ENCODE measurements at places on chromosomes 2 and 18.
A peak's percentile ranks its signal among the peaks of the same experiment; 100 is the strongest.

DNA sequence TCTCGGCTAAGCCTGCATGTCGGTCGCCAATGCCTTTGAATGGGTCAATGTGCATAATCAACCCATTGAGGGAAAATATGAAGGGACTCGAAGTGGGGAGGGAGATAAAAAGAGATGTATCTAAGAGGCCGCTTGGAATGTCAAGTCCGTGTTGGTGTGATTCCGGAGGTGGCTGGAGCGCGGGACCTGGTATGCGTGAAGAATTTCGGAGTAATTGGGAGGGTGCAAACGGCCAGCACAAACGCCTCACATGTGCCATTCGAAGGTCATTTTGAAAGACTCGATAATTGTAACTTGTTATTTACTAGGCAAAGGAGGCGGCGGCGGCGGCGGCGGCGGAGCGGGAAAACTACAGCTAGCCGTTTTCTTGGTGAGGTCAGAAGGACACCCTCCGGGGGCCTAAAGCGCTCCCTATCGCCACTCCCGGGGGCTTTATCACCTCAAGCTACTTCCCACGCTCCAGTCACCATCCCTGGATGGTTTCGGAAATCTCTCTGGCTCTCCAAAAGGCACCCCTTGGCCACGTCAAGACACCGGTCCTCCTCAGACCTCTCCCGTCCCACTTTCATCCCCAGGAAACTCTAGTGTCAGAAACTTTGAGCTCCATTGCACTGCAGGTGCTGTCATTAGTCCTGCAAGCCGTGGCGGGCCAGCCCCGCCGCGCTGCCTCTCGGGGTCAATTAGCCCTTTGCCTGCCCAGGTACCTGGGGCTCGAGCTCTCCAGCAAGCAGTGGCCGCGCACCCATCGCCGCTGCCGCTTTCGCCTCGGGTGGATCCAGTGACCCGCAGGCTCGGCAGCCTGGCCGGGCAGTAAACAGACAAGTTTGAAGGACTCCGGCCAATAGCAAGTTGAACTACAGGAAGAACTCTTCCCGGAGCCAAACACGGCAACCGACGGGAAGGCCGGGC is 1.5 kb downstream of the ERBB4 start:
- DNase-seq = no peak

DNA sequence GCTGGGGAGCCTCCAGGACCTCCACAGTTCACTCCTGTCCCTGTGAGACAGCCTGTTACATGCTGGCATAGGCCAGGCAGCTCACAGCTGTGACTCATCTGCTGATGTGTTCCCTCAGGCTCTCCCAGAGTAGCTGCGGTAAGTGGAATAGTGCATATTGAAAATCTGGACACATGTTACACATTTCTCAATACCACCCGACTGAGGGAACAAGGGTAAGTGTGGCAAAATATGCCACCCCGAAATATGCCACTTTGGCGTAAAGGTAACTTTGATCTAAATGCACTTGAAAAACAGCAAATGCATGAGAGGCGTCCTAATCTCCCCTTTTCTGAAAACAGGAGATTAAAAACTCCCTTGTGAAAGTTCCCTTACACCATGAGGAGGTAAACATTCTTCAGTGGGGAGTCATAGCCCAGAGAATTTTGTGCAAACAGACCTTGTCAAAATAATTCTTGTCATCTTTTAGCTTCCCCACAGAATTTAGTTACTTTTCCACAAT is 557.9 kb downstream of the CCDC85A start:
- DNase-seq = no peak

DNA sequence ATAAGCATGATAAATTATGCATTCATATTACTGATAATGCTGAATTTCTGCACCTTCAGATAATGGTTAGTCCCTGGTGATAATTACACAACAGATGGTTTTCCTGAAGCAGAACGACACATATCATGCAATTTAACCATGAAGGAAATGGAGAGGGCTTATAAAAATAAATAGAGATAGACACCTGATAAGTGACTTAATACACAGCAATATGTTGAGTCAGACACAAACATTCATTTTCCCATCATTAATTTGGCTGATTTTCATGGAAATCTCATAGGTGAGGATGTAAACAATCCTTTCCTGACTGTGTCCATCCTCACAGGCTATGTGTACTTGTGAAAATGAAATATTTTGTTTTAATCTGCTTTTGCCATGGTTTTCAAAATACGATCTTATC is 36.9 kb upstream of the DSEL start:
- DNase-seq = no peak

GRCh38 chr2:160140471-160140870 is 59.6 kb downstream of the ITGB6 start:
- DNase-seq = no peak

GRCh38 chr2:17263570-17263968 is 254.7 kb downstream of the RAD51AP2 start:
- no peak for DNase-seq

GRCh38 chr18:3842844-3843243 is 392.9 kb downstream of the TGIF1 start:
- DNase-seq = no peak

- DNase-seq = no peak
These were observed 249.4 kb downstream of the ANKRD30B start for GRCh38 chr18:14997357-14997756.

GRCh38 chr2:169739351-169739750 is 5.7 kb downstream of the KLHL23 start:
- no peak for DNase-seq

DNA sequence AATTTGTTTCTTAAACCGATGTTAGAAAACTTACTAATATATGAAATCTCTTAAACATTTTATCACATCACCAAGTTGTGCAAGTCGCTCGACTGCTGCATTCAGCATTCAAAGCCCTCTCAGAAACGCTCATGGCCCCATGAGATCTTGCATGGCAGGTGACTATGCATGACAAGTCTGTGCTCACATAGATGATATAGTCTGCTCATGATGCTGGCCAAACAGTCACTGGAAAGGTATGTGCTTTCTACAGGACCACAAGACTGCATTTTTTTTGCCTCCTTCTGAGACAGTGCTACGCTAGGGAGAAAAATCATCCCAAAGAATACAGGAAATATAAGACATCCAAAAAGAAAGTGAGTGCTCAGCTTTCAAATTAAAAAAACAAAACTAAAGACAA is 98.3 kb upstream of the ZBTB14 start:
- DNase-seq = no peak

GRCh38 chr2:218166791-218167190 is at the start of gene CXCR1:
CXCR1 (minus strand) TSS chr2:218166962; CDS start chr2:218165211, 1,751 bp downstream.
- no peak for DNase-seq

GRCh38 chr2:156769802-156770201 is 333.6 kb downstream of the GPD2 start:
- no peak for DNase-seq

GRCh38 chr2:118169359-118170005 is 81.2 kb downstream of the INSIG2 start:
- no peak for DNase-seq

- no peak for DNase-seq
These were observed 441.6 kb downstream of the ERBB4 start for GRCh38 chr2:212097001-212097400.

- no peak for DNase-seq
These were observed 20.4 kb upstream of the IHH start for GRCh38 chr2:219081096-219081495.

DNA sequence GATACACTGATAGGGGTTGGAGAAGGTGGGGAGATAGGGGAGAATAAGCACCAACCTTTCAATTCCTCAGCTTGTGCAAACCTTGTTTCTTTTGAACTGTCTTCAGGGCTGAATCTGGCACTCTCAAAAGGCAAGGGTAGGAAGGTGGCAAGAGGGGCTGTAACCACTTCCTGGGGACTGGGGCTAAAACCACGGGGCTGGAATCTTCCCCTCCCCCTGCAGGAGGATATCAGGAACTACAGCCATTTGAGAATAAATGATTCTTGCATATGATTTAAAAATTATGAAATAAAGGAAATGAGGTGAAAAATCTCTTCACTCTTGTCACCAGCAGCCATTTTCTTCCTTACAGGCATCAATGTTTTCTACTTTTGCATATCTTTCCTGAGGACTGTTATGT is 50.8 kb downstream of the ATOH8 start:
- peak; percentile 37 for DNase-seq

- no peak for DNase-seq
These were observed 447 bp upstream of the CCL20 start for GRCh38 chr2:227813229-227813561.

DNA sequence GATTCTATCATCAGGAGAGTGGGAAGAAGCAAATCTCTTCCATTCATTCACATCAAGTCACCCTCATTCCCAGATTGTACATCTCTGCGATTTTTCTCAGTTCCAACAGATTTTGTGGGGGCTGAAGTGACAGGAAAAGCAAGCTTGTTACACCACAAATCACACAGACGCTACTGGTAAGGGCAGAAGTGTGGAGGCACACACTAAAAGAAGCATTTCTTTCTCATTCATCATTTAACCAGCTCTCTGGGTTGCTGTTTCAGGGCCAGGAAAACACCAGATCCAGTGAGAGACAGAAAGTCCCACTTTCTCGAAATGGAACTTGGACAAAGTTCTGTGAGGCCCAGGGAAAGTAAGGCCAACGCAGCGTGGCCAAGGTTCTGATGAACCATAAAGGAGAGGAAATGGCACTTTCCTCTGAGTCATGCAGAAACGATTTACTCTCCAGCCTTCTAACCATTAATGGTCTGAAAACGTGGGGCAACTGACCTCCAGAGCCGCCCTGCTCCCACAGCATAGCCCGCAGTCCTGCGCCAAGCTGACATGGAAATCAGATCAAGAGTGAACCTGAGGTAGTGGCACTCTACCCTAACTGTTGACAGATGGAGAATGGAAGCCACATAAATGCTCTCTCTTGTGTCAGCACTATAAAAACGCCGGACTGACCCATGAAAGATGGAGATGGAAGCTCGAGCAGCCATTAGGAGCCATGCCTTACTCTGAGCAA is 191.0 kb downstream of the C1D start:
- no peak for DNase-seq

- no peak for DNase-seq
These were observed 515.8 kb downstream of the GALR1 start for GRCh38 chr18:77765468-77765867.

- DNase-seq = no peak
These were observed 45.3 kb upstream of the STAT1 start for GRCh38 chr2:191059308-191059707.

- no peak for DNase-seq
These were observed 42.0 kb downstream of the AFTPH start for GRCh38 chr2:64565949-64566710.

DNA sequence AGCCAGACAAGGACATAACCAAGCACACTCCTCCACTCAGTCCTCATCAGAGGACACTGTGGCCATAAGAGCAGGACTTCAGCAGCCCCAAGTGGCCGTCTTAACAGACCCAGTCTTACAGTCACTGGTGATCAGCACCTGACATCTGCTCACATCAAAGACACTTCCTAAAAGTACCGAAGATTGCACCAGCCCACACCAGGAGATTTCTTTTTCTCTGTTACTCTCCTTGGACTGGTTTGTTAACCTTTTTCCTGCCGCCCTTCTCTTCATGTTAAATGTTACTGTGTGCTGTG is 44.1 kb downstream of the MRPS5 start:
- DNase-seq = no peak

DNA sequence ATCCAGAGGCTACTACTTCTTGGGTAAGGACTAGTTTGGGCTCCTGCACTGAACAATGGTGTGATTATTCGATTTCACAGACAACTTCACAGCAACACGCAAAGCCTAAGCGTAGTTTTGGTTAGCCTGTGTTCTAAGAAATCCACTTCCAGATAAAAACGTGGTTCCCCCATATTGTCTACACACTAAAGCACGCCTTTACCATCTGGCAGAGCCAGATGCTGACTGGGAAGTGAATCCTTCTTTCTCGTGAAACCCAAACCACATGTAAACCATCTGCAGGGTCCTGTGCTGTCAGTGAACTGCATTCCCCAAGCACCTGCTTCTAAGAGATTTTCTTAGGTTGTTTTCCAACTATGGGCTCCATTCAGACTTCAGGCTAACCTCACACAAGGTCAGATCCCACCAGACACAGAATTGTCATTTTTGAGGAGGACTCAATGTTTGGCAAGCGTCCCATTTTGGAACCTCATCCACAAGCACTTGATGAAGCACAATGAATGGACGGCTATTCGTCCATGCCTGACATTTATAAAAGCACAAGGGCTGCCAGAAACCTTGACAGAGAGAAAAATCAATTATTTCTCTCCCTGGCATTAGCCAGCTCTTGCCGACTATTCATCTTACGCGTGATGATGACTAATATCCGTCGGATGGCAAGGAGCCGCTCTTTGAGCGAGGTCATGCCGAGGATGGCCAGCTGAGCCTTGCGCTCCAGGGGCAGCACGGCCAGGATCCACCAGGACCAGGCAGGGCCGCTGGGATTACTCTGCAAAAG is 38.4 kb downstream of the LONRF2 start:
- DNase-seq = no peak

GRCh38 chr2:196360650-196361049 is 189.3 kb upstream of the STK17B start:
- DNase-seq = no peak

- DNase-seq = peak; percentile 72
These were observed 13.5 kb upstream of the ZAP70 start for GRCh38 chr2:97699765-97700444.

- DNase-seq = no peak
These were observed 58.3 kb downstream of the ID2 start for GRCh38 chr2:8740136-8740535.

DNA sequence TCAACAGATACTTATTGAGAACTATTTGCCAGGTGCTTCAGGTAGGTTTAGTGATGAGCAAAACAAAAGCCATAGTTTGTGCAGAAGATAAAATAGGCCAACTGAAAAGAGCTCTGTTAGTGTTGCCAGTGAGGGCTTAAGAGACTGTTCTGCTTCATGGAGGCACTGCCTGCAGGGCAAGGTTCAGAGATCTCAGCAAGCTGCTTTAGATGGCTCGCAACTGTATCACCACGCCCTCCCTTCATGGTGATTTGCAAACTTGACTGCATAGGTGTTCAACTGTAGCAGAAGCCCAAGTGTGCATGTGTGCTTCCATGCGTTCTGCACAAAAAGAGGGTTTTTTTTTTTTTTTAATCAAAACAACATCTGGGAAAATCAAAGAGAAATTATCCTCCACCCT is 84.5 kb downstream of the RAPH1 start:
- no peak for DNase-seq

GRCh38 chr2:63663013-63663864 is 74.5 kb downstream of the MDH1 start:
- DNase-seq = no peak

GRCh38 chr2:96926236-96926635 is 56.4 kb upstream of the SEMA4C start:
- no peak for DNase-seq

GRCh38 chr2:170157025-170157684 is 20.8 kb upstream of the MYO3B start:
- DNase-seq = no peak

Data from type B pancreatic cell (in vitro differentiated cells).